ENCODE measurements at places on chromosomes 4 and X. TPM values are rescaled to one million over a fixed set of nuclear protein-coding genes. Genes with fewer than 3 reads are reported as not detected.

GRCh38 chr4:30838331-30838730 is 118.2 kb downstream of the PCDH7 start:
- no peak overlapping the region for H3K27ac ChIP-seq
- H3K27me3 ChIP-seq: no peaks in the 10 kb centered on the region
- H3K4me1 ChIP-seq: no peaks in the 10 kb centered on the region
- H3K4me3 ChIP-seq: no peak overlapping the region

GRCh38 chr4:35938936-35939335 is 305.4 kb downstream of the ARAP2 start:
- H3K27ac ChIP-seq: no peak overlapping the region
- H3K4me3 ChIP-seq: no peak overlapping the region
- peaks cover 2% of the 10 kb centered on the region for H3K27me3 ChIP-seq
- H3K4me1 ChIP-seq: no peaks in the 10 kb centered on the region
- DNase-seq: no peak
- no peaks in the 10 kb centered on the region for H3K36me3 ChIP-seq

- peaks cover 39% of the 10 kb centered on the region for H3K4me1 ChIP-seq
- no peak for DNase-seq
- no peaks in the 10 kb centered on the region for H3K36me3 ChIP-seq
- peak overlapping the region; percentile 91 for H3K27ac ChIP-seq
- H3K27me3 ChIP-seq: no peaks in the 10 kb centered on the region
Observed at GRCh38 chr4:52822583-52822971, 39.5 kb upstream of the RASL11B start.

- DNase-seq: no peak
- H3K4me1 ChIP-seq: no peaks in the 10 kb centered on the region
- peaks cover 4% of the 10 kb centered on the region for H3K27me3 ChIP-seq
- H3K36me3 ChIP-seq: no peaks in the 10 kb centered on the region
- no peak overlapping the region for H3K27ac ChIP-seq
Observed at GRCh38 chr4:122857160-122857559, 30.5 kb downstream of the FGF2 start.

DNA sequence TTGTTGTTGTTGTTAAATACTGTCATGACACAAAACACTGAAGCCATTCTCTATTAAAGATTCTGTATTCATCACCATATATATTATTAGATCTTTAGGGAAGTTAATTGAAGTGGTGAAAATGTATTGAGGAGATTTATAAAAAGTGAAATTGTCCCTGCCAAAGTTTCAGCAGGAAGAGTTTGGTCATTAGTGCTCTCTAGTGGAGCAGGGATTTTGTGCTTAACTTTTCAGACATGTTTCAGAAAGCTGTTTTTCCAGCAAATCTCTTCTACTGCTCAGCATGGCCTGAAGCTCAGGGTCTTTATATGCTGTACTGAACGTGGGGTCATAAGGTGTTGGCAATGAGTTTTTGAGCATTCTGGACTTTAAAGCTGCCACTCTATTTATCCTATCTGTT is 36.7 kb upstream of the CXXC4 start:
- no peak overlapping the region for H3K27ac ChIP-seq
- H3K4me3 ChIP-seq: no peak overlapping the region
- no peaks in the 10 kb centered on the region for H3K27me3 ChIP-seq
- no peaks in the 10 kb centered on the region for H3K4me1 ChIP-seq

GRCh38 chrX:51376672-51377071 is 44.0 kb downstream of the NUDT10 start:
- H3K4me3 ChIP-seq: no peak overlapping the region
- no peaks in the 10 kb centered on the region for H3K27me3 ChIP-seq
- peaks cover 2% of the 10 kb centered on the region for H3K4me1 ChIP-seq
- no peak overlapping the region for H3K27ac ChIP-seq

DNA sequence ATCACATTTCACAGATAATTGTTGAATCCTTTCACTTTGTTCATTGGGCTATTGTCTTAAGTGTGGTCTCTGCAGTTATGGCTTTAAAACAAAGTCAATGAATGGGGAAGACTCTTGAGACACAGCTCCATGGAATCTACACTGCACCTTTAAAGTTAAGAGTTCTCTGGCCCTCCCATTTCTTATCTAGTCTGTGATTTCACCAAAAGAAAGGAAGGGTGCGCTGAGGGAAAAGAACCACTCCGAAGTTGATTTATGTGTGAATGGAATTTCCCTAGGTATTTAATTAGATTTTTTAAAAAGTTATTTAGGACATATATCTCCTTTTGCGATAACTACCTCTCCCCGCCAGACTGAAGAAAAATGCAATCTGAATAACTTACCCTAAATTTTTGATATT is 2.5 kb downstream of the SEPTIN11 start:
- peaks cover 3% of the 10 kb centered on the region for H3K36me3 ChIP-seq
- DNase-seq: no peak
- H3K27ac ChIP-seq: no peak overlapping the region
- H3K4me3 ChIP-seq: no peak overlapping the region
- peaks cover 12% of the 10 kb centered on the region for H3K4me1 ChIP-seq

IL21 gene
- 67.0 TPM for total RNA-seq

DNA sequence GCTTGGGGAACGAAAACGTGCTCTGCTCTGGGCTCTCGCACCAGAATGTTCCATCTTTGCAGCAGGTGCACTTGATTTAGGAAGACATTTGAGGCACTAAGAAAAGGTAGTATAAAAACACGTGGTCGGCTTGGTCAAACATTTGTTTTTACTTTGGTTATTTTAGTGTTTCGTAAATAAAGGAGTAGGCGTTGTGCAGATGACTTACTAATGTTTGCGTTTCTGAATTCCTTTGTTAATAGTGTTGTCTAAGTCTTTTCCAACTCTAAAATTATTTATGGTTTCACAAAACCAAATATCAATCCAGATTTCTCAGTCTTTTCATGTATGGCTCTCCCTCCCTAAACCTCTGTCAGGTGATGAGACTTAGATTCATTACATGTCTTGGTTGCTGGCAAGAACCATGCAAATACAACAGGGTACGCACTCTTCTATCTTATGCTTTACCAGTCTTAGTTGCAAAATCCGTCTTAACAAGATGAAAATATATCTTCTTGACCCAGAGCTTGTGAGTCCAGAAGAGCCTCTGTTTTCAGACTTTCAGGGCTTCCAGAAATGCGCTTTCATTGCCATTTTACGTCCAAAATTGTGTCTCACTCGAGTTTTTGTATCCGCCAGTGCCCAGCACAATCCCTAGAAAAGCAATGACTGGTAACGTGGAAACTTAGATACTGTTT is 686 bp downstream of the MTHFD2L start:
- DNase-seq: no peak
- H3K4me3 ChIP-seq: peak overlapping the region; percentile 88
- H3K27ac ChIP-seq: peak overlapping the region; percentile 74
- H3K4me1 ChIP-seq: peaks cover 17% of the 10 kb centered on the region
- H3K36me3 ChIP-seq: peaks cover 14% of the 10 kb centered on the region

GRCh38 chrX:102546828-102547493 is 30.4 kb upstream of the TMSB15A start:
- H3K36me3 ChIP-seq: no peaks in the 10 kb centered on the region
- peaks cover 6% of the 10 kb centered on the region for H3K27me3 ChIP-seq
- peak; percentile 32 for DNase-seq
- H3K4me3 ChIP-seq: peak overlapping the region; percentile 70

GRCh38 chr4:23023121-23023520 is 330.4 kb downstream of the GBA3 start:
- no peaks in the 10 kb centered on the region for H3K27me3 ChIP-seq
- no peaks in the 10 kb centered on the region for H3K36me3 ChIP-seq
- no peak for DNase-seq
- H3K4me3 ChIP-seq: no peak overlapping the region
- H3K27ac ChIP-seq: no peak overlapping the region
- H3K4me1 ChIP-seq: no peaks in the 10 kb centered on the region

- DNase-seq: peak; percentile 30
- no peak within 1 kb of the TSS for H3K27ac ChIP-seq
- H3K4me1 ChIP-seq: peaks cover 9% of the 10 kb centered on the region
- H3K27me3 ChIP-seq: peaks cover 37% of the 10 kb centered on the region
- peak within 1 kb of the TSS; percentile 35 for H3K4me3 ChIP-seq
- H3K36me3 ChIP-seq: no peaks in the 10 kb centered on the region
Observed at GRCh38 chr4:170089668-170090351, at the start of gene AADAT. TSS of gene AADAT (minus strand) at chr4:170089956. CDS start at chr4:170089690, 266 bp downstream.

GRCh38 chr4:31655328-31655727 is 935.2 kb downstream of the PCDH7 start:
- no peaks in the 10 kb centered on the region for H3K36me3 ChIP-seq
- H3K27me3 ChIP-seq: no peaks in the 10 kb centered on the region

GRCh38 chr4:162274354-162274753 is 110.6 kb upstream of the FSTL5 start:
- no peak overlapping the region for H3K4me3 ChIP-seq
- no peaks in the 10 kb centered on the region for H3K4me1 ChIP-seq
- no peaks in the 10 kb centered on the region for H3K27me3 ChIP-seq
- H3K27ac ChIP-seq: no peak overlapping the region
- no peak for DNase-seq
- H3K36me3 ChIP-seq: no peaks in the 10 kb centered on the region

MMGT1 gene
- 21.4 TPM for total RNA-seq

TBL1X gene
- 23.5 TPM for total RNA-seq

- no peak for DNase-seq
- peak overlapping the region; percentile 78 for H3K27ac ChIP-seq
- peaks cover 19% of the 10 kb centered on the region for H3K36me3 ChIP-seq
- peaks cover 30% of the 10 kb centered on the region for H3K4me1 ChIP-seq
Observed at GRCh38 chrX:49040376-49040955, 2.7 kb downstream of the TFE3 start.

- H3K27ac ChIP-seq: no peak overlapping the region
- H3K4me1 ChIP-seq: no peaks in the 10 kb centered on the region
- peaks cover 5% of the 10 kb centered on the region for H3K36me3 ChIP-seq
- H3K27me3 ChIP-seq: peaks cover 14% of the 10 kb centered on the region
- DNase-seq: no peak
- no peak overlapping the region for H3K4me3 ChIP-seq
Observed at GRCh38 chr4:588351-588849, 12.3 kb upstream of the TMEM271 start.

- no peak overlapping the region for H3K27ac ChIP-seq
- H3K4me3 ChIP-seq: no peak overlapping the region
- no peaks in the 10 kb centered on the region for H3K27me3 ChIP-seq
- no peaks in the 10 kb centered on the region for H3K36me3 ChIP-seq
Observed at GRCh38 chr4:18513861-18514260, 492.3 kb upstream of the LCORL start.

FGFR3 gene
- 0.27 TPM for total RNA-seq

GRCh38 chrX:110924871-110925270 is 129.3 kb upstream of the CHRDL1 start:
- H3K4me3 ChIP-seq: no peak overlapping the region
- no peak for DNase-seq
- no peaks in the 10 kb centered on the region for H3K4me1 ChIP-seq
- no peak overlapping the region for H3K27ac ChIP-seq
- H3K27me3 ChIP-seq: peaks cover 1% of the 10 kb centered on the region

PAPSS1 gene
- 33.0 TPM for total RNA-seq

DNA sequence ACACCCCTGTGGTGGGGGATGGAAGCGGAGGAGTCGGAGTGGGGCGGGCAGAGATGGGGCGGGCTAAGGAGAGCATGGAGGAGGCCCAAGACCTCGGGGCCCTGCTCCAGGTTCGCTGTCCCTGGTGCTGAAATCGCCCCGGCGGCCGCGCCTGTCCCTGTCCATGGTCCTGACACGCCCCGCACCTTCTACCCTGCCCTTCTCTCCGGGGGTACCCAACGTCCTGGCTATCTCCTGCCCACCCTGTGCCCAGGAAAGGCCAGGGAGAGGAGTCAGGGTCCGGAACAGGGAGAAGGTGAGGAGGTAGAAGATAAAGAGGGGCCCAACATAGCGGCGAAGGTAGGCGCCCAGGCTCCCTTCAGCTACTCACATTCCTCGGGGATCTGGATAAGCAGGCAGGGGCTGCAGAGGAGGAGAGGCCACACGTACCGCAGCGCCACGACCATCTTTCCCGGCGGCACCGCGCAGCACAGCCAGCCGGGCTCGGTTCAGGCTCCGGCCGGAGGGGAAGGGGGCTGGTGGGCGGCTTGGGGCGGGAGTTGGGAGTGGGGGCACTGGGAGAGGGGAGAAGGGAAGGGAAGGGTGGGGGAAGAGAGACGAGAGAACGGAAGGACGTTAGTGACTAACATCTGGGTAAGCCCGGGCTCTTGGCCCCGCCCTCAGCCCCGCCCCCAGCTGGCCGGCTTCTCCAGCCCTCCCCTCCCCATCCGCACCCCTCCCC is 10.4 kb downstream of the L1CAM start:
- H3K36me3 ChIP-seq: no peaks in the 10 kb centered on the region
- peaks cover 8% of the 10 kb centered on the region for H3K27me3 ChIP-seq
- H3K4me3 ChIP-seq: no peak overlapping the region
- H3K27ac ChIP-seq: no peak overlapping the region

- H3K27ac ChIP-seq: no peak overlapping the region
- peaks cover 8% of the 10 kb centered on the region for H3K4me1 ChIP-seq
- H3K4me3 ChIP-seq: no peak overlapping the region
- no peaks in the 10 kb centered on the region for H3K27me3 ChIP-seq
- peaks cover 8% of the 10 kb centered on the region for H3K36me3 ChIP-seq
Observed at GRCh38 chr4:8391071-8391470, 49.5 kb downstream of the ACOX3 start.

DNA sequence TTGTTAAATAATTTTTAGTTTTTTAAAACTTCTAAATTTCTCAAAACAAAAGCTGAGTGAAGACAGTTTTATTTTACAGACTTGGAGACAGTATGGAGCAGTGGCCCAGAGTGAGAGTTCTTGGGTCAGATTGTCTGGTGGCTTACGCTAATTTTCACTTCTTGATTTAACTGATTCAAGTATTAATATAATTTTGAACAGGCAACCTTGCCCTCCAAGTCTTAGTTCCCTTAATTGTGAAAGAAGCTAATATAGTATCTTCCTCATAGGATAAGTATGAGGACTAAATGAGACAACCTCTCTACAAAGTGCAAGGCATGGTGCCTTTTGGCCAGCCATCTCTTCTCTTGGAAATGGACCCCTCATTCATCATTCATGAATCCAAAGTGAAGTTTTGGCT is 25.4 kb downstream of the ATP7A start:
- no peak overlapping the region for H3K27ac ChIP-seq
- H3K4me3 ChIP-seq: no peak overlapping the region
- H3K4me1 ChIP-seq: no peaks in the 10 kb centered on the region
- no peak for DNase-seq
- H3K27me3 ChIP-seq: no peaks in the 10 kb centered on the region

DNA sequence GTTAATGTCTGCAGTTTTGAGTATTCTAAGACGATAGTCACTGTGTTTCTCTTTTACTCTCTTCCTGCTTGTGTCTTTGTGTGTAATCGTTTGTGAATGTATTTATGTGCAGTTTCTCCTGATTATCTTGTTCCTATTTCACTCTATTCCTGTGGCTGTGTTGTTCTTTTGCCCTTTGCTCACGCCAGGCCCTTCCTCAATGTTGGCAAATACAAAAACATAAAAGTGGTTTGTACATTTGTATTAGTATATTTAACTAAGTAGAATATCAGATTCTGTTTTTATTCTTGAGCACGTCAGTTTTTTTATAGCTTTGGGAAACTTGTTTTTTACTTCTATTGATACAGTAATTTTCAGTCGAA is 107.6 kb upstream of the BMPR1B start:
- peaks cover 15% of the 10 kb centered on the region for H3K36me3 ChIP-seq
- no peak overlapping the region for H3K27ac ChIP-seq
- DNase-seq: no peak
- H3K4me3 ChIP-seq: no peak overlapping the region
- H3K27me3 ChIP-seq: no peaks in the 10 kb centered on the region

All from activated CD4-positive, alpha-beta memory T cell treated with anti-CD3 and anti-CD28 coated beads for 36 hours (primary cell).